ENCODE measurements at places on chromosomes 16 and 17. TPM values are rescaled to one million over a fixed set of nuclear protein-coding genes. Genes with fewer than 3 reads are reported as not detected.

DNA sequence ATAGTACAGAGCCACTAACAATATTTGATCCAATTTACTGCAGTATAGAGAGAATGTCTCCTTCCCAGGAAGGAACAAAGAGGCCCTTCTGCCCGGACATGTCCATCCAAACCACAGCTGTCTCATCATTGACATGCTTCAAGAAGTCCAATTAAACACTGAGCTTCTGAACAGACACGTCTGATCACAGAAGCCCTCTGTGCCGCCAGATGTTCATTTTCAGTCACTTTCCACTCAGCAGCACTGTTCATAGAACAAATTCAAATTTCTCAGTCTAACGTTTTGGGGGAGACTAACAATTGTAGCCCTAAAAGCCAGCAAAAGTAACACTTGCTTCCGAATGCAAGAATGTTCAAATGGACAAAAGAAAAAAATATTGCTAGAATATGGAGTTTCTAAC lies 15.3 kb downstream of the ZC3H7A start:
- no peak for ATAC-seq

GRCh38 chr17:12089809-12090384 lies 69.2 kb downstream of the MAP2K4 start:
- ATAC-seq = no peak

The KRT40 gene
- total RNA-seq = not detected

GRCh38 chr16:88369447-88370008 lies 13.2 kb upstream of the ZNF469 start:
- no peak for ATAC-seq

The SLC35G6 gene
- total RNA-seq = not detected

DNA sequence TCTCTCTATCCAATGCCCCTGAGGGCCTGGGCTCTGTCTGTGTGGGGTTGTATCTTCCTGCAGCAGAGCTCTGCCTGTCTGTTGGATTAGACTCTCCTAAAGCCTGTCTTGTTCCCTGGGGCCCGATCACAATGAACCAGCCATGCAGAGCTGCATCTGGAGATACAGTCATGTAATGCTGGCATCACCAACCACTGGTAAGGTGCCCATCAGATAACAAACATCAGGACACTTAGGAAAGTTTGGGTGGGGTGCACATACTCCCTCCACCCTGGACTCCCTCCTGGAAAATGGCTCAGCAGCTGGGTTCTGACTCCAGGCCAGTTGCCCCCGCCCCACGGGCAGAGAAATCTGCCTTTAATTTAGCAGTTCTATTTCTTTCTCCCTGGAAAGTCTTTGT lies 61.3 kb upstream of the BRD7 start:
- no peak for ATAC-seq

The OR3A3 gene
- not detected for total RNA-seq

DNA sequence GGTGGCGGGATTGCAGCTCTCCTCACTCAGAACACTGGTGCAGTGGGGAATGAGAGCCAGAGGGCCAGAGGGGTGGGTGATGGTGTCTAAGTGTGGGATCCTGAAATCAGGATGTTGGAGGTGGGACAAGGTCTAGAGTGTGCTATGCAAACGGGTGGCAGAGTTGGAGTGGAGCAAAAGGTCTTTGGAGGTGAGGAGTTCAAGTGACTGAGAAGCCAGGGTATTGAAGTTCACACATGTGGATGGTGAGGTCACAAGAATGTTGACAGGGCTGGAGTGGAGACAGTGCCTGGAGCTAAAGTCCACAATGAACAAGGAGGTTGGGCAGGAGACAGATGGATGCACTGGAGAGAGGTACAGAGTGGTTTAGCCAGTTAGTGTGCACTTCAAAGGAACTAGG lies 38.3 kb upstream of the MAP3K14 start:
- ATAC-seq = no peak

DNA sequence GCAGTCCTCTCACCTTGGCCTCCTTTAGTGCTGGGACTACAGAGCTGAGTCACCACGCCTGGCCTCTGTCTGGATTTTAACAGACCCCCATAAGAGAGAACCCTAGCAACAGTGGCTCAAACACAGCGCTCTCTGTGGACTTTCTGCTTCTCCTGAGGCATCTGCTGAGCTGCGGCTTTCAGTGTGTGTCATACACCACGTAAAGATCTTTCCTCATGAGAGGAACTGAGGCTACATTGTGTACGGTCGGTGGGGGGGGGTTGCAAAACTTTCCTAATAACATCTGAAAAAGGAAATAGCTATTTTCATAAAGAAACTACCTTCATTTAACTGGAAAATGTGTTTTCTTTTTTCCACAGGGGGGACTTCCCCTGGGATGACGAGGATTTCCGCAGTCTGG lies 32.9 kb downstream of the DEF8 start:
- no peak for ATAC-seq

GRCh38 chr17:63961355-63962212 lies 11.1 kb downstream of the SCN4A start:
- ATAC-seq = peak; percentile 80

GRCh38 chr17:6079960-6080359 lies 9.8 kb downstream of the WSCD1 start:
- no peak for ATAC-seq

The KRTAP2-2 gene
- not detected for total RNA-seq

DNA sequence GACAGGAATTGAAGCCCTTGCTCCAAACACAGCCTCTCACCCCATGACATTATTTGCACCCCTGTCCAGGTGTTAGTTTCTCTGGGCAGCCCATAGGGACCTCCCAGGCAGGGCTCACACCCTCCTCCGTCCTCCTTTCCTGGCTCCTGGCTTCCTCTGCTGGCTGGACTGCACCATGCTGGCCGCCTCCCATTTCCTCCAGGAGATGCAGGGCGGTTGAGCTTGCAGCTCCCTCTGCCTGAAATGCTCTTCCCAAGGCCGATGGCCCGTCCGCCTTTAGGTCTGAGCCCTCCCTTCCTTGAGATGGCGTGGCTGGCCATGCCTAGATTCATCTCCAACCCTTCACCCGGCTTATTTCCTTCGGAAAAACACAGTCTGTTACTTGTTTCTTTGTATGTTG lies 334.8 kb downstream of the SNX29 start:
- ATAC-seq = no peak

DNA sequence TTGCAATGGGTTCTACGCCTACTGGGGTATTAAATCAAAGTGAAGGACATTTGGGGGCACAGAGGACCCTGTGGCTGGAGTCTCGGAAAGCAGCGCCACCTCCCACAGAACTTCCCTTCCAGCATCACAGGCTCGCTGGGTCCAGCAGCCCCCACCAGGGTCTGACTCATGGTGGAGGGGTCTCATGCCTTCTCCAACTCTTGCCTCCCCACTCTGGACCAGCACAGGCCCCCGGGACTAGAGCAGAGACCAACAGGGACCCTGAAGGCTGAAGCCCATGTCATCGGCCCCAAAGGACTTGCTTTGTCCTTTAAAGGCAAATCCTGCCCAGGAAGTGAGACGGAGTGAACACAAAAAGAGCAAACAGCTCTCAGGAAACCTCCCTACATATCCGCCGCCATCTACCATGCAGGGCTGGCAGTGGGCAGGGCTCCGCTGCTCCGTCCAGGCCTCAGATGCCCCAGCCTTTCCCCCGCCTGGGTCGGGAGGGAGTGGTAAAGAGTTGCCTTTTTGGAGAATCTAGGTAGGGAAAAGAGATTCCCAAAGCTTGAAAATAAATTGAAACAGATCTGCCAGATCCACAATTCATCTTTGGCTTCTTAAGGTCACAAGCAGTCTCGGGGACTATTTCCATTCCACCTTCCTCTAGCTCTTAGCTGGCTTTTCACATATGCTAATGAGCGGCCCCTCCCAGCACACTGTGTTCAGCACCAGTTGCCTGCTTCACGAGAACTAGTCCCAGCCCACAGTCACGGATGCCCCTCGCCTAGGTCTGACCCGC lies 2.1 kb upstream of the GPRC5C start:
- peak; percentile 21 for ATAC-seq

GRCh38 chr16:50605733-50606430 lies 57.7 kb downstream of the NKD1 start:
- ATAC-seq = no peak

- ATAC-seq = peak; percentile 60
Observed at GRCh38 chr17:18258356-18259038, at the start of gene FLII. TSS of gene FLII (minus strand) at chr17:18258738. CDS start at chr17:18258690, 48 bp downstream.

DNA sequence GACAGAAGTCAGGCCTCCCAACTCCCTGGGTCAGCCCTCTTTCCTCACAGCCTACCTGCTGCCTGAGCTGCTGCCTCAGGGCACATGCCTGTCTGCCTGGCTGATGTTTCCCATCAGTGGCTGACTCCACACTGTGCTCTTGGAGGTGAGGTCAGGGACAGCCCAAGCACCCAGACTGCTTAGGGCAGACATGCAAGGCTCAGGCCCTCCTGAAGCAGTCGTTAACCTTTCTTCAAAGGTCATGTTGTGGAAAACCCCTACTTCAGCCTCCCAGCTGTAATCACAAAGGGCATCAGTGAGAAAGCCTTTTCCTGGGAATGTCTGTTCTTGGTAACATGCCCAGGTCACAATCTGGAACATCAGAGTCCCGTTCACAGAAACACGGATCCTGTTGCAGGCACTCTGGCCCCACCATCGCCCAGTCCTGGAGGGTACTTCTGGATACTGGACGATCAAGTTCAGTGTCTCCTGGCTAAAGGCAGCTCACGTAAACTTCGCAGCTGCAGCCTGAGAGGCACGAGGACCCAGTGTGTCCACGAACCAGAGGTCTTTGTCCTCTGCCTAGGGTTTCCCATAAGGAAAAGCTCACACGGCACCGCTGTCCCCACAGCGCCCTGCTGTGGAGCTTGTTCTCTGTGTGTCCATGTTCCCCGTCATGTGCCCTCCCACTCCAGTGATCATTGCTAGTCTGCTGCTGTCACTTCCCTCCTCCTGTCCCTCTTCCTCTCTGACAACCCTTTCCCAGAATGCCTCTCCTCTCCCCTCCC lies 54.9 kb downstream of the GNAO1 start:
- ATAC-seq = no peak
